ENCODE measurements at places on chromosomes 16 and 17. TPM values are rescaled to one million over a fixed set of nuclear protein-coding genes. Genes with fewer than 3 reads are reported as not detected.

DNA sequence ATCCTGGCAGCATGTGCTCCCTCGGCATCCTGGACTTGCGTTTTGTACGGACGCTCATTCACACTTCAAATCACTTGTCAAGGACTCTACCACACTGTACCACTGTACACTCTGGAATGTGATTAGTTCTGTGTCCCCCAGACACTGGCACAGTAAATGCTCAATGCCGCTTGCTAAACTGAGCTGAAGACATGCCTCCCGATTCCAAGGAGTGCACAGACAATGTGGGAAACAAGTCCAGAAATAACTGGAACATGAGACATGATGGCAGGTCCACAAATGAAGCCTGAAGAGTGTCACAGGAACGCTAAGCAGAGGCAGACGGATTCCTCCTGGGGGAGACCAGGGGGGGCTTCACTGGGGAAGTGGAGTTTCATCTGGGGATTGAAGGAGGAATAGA is 22.1 kb downstream of the HIC1 start:
- no peak for DNase-seq

- no peak for DNase-seq
Measured at GRCh38 chr16:27107185-27107592, 40.5 kb downstream of the C16orf82 start.

- no peak for DNase-seq
Measured at GRCh38 chr17:20284570-20285295, 182.6 kb downstream of the LGALS9B start.

DNA sequence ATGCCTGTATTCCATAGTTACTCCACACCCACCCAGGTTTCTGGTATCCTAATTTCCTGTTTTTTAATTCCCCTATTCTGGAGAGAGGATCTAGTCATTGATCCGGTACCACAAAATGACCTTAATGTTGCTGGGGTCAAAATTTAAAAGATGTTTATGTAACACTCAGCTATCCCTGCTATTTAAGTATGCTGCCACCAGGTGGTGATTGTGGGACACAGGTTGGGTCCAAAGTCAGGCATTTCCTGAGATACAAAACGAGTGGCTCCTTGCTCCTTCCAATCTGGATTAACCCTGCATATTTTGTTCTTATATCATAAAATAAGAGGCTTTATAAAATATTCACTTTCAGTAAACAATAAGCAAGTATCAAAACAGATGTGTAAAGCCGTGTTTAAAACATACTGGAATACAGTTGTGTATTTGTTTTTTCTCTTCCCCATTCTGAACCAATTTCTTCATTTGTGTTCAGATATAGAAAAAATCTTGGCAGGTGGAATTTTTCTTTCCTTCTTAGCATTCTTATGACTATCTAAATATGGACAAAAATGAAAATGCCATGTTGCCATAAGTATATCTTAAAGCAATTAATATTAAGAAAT is 16.3 kb downstream of the HS3ST4 start:
- DNase-seq = no peak

GRCh38 chr16:50497592-50497991 is 50.6 kb upstream of the NKD1 start:
- no peak for DNase-seq

Gene WNT9B
- not detected for total RNA-seq

Gene KRTAP16-1
- not detected for total RNA-seq

Gene HOXB3
- 49.9 TPM for total RNA-seq

Gene ATXN2L
- 51.1 TPM for total RNA-seq
